Colonic mucosa (tissue), 4 donors: ENCODE measurements at places on chromosomes 6 and 20. TPM values are rescaled to one million over a fixed set of nuclear protein-coding genes. Genes with fewer than 3 reads are reported as not detected.

GRCh38 chr6:15484821-15485220 lies 178.0 kb downstream of the DTNBP1 start:
- DNase-seq, result no peak
- H3K4me1 ChIP-seq, result no peaks in the 10 kb centered on the region
- H3K27ac ChIP-seq, result no peak overlapping the region
- no peaks in the 10 kb centered on the region for H3K36me3 ChIP-seq
- no peaks in the 10 kb centered on the region for H3K27me3 ChIP-seq
- no peak overlapping the region for H3K4me3 ChIP-seq

- no peaks in the 10 kb centered on the region for H3K4me1 ChIP-seq
- H3K36me3 ChIP-seq, result no peaks in the 10 kb centered on the region
- H3K27me3 ChIP-seq, result no peaks in the 10 kb centered on the region
- DNase-seq, result no peak
Measured at GRCh38 chr6:36938536-36938935, 16.0 kb upstream of the PI16 start.

SLC12A5 gene
- not detected for total RNA-seq

DNA sequence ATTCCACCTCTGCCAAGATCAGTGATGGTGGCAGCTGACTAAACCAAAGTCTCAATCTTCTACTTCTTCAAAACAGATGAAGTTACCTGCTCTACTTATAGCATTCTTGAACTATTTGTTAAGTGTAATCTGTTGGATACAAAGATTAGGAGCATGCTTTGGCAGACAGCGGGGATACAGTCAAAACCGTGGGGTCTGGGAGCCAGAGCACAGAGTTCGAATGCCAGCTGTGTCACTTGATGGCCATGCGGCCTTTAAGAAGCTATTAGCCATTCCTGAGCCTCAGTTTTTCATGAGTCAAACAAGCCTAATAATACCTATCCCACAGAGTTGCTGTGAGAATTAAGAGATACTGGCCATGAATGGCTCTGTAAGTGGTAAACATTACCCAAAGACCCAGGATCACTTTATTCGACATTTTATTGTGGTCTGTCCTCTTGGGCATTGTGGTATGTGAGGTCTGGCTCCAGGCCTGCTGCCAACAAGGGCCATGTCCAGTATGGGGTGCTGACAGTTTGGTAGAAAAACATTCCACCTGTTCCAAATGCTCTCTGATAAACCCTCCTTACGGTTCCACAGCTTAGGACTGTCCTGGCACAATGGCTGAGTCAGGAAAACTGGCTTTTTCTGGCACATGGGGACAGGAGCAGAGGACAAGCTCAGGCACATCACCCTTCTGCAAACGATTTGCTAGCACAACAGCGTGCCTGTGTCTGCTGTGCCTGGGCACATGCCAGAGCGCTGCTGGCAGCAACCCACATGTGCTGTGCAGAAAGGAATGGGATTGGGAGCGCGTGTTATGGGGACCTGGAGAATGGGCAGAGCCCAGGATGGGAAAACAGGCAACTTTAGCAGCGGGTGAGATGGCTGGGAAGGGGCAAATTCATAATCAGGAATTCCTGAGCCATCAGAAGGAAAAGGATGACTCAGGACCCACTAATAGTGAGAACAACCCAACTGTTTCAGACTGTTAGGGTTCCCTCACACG lies 15.7 kb upstream of the FAM83C start:
- no peaks in the 10 kb centered on the region for H3K36me3 ChIP-seq
- H3K27ac ChIP-seq, result peak overlapping the region; percentile 31
- no peaks in the 10 kb centered on the region for H3K4me1 ChIP-seq
- H3K4me3 ChIP-seq, result no peak overlapping the region

- no peaks in the 10 kb centered on the region for H3K4me1 ChIP-seq
- no peaks in the 10 kb centered on the region for H3K36me3 ChIP-seq
- no peak overlapping the region for H3K27ac ChIP-seq
- no peak overlapping the region for H3K4me3 ChIP-seq
Measured at GRCh38 chr6:30041821-30042220, 19.2 kb upstream of the POLR1H start.

RNF217 gene
- 9.1 TPM for total RNA-seq

GRCh38 chr6:75445738-75446137 lies 47.9 kb downstream of the FILIP1 start:
- H3K36me3 ChIP-seq, result no peaks in the 10 kb centered on the region
- no peaks in the 10 kb centered on the region for H3K27me3 ChIP-seq
- DNase-seq, result no peak
- H3K4me3 ChIP-seq, result no peak overlapping the region
- no peak overlapping the region for H3K27ac ChIP-seq

DNA sequence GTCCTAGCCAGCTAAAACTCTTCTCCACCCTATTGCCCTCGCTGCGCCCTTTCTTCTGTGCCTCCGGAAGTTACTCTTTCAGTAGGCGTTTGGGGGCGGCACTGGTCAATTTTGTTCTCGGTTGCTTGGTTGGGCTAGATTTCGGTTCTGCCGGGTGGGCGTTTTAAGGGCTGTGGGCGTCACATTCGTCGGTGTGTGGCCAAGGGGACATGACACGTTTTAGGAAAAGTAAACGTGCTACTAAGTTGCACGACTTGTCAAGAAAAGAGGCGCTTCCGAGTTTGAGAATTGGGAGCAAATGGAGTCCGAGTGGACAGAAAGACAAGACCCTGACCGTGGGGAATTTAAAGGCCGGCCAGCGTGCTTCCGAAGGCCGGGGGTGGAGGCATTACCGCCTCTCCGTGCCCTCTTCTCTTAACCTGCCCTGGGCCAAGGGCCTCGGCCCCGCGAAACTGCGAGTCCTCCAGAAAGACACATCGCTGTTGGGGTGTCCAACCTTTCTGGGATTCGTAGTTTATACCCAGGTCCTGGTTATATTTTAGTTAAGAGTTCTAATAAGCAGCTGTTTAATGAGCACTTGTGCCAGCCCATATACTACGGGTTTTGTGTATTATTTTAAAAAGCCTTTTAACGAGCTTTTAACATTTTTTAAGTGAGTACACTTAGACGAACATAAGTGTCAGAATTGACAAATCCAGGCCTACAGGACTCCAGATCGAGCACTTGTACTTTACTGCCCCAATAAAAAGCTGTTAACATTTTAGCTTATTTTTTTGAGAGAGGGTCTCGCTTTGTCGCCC lies 664 bp upstream of the BAG6 start:
- H3K27me3 ChIP-seq, result no peaks in the 10 kb centered on the region
- peaks cover 18% of the 10 kb centered on the region for H3K4me1 ChIP-seq
- peaks cover 13% of the 10 kb centered on the region for H3K36me3 ChIP-seq

DNA sequence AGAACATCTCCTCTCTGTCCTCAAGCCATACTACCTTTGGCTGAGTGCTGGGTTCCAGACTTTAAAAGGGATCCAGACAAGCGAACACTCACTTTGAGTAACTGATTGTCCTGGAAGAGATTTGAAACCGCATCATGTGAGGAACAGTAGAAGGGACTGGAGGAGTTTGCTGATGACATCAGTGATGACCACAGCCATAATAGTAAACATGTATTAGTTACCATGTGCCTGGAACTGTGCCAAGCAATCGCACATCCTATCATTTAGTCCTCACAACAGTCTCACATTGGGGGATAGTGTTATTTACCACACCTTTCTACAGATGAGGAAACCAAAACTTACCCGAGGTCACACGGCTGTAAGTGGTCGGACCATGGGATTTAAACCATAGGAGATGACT lies 39.8 kb downstream of the ARMC2 start:
- H3K4me1 ChIP-seq, result no peaks in the 10 kb centered on the region
- no peaks in the 10 kb centered on the region for H3K27me3 ChIP-seq
- no peak for DNase-seq
- no peak overlapping the region for H3K4me3 ChIP-seq
- H3K36me3 ChIP-seq, result no peaks in the 10 kb centered on the region

COL12A1 gene
- total RNA-seq, result 20.2 TPM

GGTLC1 gene
- not detected for total RNA-seq

DNA sequence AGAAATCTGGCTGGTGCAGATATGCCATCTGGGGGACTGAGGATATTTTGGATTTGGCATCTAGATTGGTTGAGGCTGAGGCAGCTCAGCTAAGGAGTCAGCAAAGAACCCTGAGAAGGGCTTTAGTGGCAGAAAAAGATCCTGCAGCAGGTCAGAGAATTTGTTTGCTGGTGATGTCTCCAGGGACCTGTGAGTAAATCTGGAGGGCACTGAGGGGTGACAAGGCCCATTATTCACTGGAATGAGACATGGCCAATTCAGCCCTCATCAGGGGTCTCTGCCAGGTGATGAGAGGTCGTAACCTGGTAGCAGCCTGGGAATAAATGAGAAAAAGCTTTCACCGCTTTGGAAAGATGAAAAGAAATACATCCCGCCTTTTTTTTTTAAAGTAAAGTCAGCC lies 118.3 kb upstream of the FBXL4 start:
- no peak overlapping the region for H3K4me3 ChIP-seq
- H3K27ac ChIP-seq, result no peak overlapping the region
- H3K36me3 ChIP-seq, result no peaks in the 10 kb centered on the region

- H3K36me3 ChIP-seq, result no peaks in the 10 kb centered on the region
- no peak overlapping the region for H3K4me3 ChIP-seq
- H3K4me1 ChIP-seq, result no peaks in the 10 kb centered on the region
- no peak for DNase-seq
Measured at GRCh38 chr6:56036916-56037600, 161.7 kb upstream of the BMP5 start.

GRCh38 chr20:13037727-13038126 lies 29.0 kb downstream of the SPTLC3 start:
- H3K4me1 ChIP-seq, result no peaks in the 10 kb centered on the region
- H3K4me3 ChIP-seq, result no peak overlapping the region
- H3K36me3 ChIP-seq, result no peaks in the 10 kb centered on the region
- no peaks in the 10 kb centered on the region for H3K27me3 ChIP-seq
- DNase-seq, result no peak

DNA sequence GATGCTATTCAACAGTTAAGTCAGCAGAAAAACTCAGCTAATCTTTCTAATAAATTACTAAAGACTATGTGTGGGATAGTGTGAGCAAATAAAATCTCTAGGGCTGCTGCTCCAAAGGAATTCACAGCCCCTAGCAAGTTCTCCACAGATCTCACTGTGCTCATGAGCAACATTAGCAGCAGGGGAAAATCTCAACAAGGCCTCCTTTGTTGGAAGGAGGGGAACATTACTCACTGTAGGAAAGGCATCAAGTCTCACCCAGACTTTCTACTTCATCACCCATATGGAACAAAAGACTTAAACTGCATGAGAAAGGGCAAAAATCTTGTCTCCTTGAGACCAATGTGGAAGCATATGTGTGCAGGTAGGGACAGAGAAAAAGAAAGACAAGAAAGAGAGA lies 726.4 kb upstream of the SLC35B3 start:
- H3K4me3 ChIP-seq, result no peak overlapping the region
- no peak overlapping the region for H3K27ac ChIP-seq
- H3K27me3 ChIP-seq, result no peaks in the 10 kb centered on the region
- no peaks in the 10 kb centered on the region for H3K4me1 ChIP-seq
- no peak for DNase-seq
- H3K36me3 ChIP-seq, result no peaks in the 10 kb centered on the region

DNA sequence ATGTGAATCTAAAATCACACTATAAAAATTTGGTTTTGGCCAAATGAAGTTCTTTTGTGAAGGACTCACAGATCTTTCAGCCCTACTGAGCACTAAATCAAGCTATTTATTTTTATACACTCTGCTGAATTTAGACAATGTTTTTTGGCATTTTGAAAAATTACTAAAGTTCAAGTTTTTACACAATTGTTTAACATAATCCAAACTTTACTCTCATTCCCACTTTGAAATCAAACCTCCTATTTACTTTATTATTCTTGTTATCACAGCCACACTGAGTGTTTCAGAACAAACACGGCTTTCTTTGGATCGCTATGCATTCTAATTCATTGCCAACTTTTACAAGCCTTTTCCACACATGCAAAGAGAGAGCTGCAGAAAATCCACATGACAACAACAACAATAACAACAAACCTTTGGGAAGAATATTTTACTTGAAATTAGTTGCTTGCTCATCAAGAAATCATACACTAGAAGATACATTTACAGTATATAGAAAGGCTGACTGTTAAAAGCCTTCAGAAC lies 49.1 kb upstream of the TMEM30A start:
- no peak for DNase-seq
- H3K27me3 ChIP-seq, result no peaks in the 10 kb centered on the region
- no peaks in the 10 kb centered on the region for H3K4me1 ChIP-seq
- no peak overlapping the region for H3K27ac ChIP-seq
- no peaks in the 10 kb centered on the region for H3K36me3 ChIP-seq

- peak overlapping the region; percentile 76 for H3K4me3 ChIP-seq
- peaks cover 23% of the 10 kb centered on the region for H3K4me1 ChIP-seq
- no peaks in the 10 kb centered on the region for H3K27me3 ChIP-seq
- peak overlapping the region; percentile 90 for H3K27ac ChIP-seq
Measured at GRCh38 chr6:41939848-41940758, 1.5 kb downstream of the CCND3 start.

DNA sequence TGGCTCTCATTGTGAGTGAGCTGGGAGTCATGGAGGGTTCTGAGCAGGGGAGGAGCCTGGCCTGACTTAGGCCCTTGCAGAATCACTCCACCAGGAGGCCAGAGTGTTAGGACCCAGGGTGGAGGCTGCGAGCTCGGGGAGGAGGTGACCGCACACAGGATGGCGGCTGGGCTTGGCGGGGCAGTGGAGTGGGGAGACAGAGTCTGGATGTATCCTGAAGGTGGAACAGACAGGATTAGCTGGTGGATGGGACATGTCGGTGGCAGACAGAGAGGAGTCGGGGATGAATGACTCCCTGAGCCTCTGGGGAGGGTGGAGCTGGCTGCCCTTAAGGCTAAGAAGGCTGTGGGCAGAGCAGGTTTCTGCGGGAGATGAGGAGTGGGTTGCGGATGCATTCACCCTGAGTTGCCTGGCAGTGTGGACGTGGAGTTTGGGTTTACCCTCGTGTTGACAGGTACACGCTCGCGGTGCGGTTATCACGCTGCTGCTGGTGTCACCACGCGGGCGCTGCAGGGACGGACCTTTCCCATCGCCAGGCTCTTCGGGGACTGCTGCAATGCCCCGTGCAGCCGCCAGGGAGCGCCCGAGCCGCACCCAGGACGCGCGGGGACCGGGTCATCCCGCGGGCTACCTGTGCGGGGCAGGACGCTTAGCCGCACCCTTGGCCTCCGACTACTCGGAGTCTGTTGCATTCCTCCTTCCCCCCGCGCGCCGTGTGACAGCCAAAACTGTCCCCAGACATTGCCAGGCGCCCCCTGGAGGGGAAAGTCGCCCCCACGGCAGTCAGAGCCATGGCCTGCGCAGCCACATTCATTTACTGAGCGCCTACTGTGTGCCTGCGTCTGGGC lies 43.0 kb upstream of the PTGIS start:
- DNase-seq, result peak; percentile 85
- peak overlapping the region; percentile 17 for H3K27ac ChIP-seq
- peaks cover 7% of the 10 kb centered on the region for H3K4me1 ChIP-seq
- H3K36me3 ChIP-seq, result no peaks in the 10 kb centered on the region
- no peak overlapping the region for H3K4me3 ChIP-seq

GTSF1L gene
- total RNA-seq, result not detected

- peak; percentile 71 for DNase-seq
- no peak overlapping the region for H3K27ac ChIP-seq
- H3K36me3 ChIP-seq, result no peaks in the 10 kb centered on the region
Measured at GRCh38 chr6:26576929-26577719, 19.6 kb upstream of the ABT1 start.

- DNase-seq, result no peak
- no peak overlapping the region for H3K4me3 ChIP-seq
- no peaks in the 10 kb centered on the region for H3K36me3 ChIP-seq
- H3K27ac ChIP-seq, result no peak overlapping the region
- no peaks in the 10 kb centered on the region for H3K27me3 ChIP-seq
Measured at GRCh38 chr6:167661552-167662044, 165.1 kb upstream of the AFDN start.

TPD52L1 gene
- 16.9 TPM for total RNA-seq
